Eye (tissue), 1 donor: ENCODE measurements at places on chromosomes 7 and 10.

GRCh38 chr7:22814261-22815208, 8.1 kb downstream of the TOMM7 start:
- no peak for DNase-seq

- no peak for DNase-seq
These were observed 97.5 kb downstream of the FAM53B start for GRCh38 chr10:124646483-124647352.

DNA sequence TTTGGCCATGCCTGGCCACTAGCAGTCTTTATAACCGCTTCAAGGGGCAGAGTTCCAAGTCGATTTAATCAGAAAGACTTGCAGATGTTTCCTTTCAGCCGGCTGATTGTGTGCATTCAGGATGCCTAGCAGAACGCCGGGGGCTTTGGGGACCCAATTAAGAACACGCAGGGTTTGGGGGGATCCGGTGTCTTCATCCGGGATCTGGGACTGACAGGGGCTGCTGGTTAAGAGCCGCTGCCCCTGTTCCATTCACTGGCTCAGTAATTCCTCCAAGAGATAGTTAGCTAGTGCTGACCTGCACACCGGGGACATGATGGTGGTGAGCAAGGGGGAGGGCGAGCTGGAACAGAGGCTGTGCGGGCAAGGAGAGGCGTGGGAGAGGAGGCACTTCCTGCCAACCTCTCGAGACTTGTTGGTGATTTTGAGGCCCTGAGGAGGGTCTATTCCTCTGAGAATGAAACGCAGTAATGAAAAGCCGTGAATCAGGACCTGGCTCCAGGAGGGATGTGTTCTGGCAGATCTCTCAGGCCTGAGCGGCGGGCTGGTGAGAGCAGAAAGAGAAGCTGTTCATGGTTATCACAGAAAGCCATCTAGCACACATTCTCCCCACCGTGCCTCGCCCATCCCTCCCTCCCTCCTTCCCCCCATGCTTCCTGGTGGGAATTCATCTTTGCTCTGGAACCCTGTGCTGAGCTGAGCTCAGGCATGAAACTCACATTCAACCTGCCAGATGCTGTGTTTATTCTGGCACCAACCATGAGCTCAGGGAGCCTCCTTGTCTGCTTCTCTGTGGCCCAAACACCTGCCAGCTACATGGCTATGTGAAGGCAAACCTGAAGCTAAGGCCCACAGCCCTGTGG, 152.0 kb downstream of the CCDC3 start:
- no peak for DNase-seq

DNA sequence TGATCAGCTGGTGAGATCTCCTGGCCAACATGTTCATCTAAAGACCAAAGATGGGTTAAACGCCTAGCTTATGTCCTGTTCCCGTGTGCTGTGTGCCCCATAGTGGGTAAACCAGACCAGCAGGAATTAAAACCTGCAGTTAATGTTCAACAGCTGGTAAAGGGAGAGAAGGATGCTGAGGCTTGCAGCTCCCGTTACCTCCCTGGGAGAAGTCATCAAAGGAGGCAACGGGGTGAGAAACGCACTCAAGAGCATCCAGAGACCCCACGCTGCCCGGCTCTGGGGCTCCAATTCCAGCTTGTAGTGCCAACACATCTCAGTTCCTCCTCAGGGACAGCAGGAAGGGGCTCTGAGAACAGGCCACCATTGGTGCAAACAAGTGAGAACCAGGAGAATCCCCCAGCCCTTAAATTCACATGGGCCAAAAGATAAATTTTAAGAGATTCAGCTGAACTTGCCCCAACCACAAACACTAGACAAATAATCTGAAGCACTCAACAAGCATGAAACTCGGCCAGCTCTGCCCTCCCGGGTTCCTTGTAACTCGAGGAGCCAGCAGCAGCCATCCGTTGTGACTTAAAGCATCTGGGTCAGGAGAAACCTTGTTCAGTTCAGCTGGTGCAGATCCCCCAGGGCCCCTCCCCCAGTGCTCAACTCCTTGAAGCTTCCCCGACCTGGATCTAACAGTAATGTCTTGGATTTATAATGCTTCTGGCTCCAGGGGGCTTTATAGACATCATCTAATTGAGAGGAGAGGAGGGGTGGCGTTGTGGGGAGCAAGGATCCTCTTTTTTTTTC, 29.4 kb downstream of the FAM241B start:
- peak; percentile 59 for DNase-seq

DNA sequence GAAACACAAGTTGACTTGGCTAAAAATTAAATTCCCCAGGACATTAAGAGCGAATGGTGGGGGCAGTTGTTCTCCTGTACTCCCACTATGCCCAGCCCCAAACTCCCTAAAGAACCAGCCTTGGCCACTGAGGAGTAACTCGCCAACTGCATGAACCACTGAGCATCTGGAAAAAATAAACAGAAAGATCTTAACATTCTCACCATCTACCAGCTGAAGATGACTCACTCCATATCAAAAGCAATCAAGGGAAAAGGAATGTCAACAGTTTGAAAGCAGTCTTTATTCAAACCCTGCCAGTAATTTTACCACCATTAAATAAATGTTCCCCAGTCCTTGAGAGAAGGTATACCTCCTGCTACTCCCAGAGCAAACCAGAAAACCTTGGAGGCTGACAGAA, 45.4 kb downstream of the CTTNBP2 start:
- DNase-seq = no peak

GRCh38 chr10:31936933-31937332, 8.3 kb upstream of the ARHGAP12 start:
- no peak for DNase-seq

DNA sequence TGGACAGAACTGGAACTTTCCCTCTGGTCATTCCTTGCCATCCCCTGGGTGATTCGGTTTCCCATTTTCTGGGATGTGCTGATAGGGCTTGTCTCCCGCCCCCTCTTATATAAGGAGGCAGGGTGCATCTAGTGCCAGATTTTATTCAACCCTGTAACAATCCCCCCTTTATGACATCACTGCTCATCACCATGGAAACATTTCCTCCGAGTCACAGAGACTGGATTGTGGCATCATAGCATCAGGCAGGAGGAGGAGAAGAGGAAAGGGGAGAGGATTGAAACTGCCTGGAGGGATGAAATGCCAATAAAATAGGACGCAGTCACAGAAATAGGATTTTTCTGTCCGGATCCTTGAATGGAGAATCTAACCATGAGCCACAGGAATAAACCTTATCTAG, 25.0 kb downstream of the SORCS3 start:
- DNase-seq = peak; percentile 48

GRCh38 chr7:140403878-140404564, at the start of gene RAB19:
Gene RAB19 (plus strand): TSS chr7:140404058. CDS start chr7:140407647, 3,589 bp downstream.
- peak; percentile 24 for DNase-seq
